ENCODE measurements at places on chromosomes 13 and 19.

DNA sequence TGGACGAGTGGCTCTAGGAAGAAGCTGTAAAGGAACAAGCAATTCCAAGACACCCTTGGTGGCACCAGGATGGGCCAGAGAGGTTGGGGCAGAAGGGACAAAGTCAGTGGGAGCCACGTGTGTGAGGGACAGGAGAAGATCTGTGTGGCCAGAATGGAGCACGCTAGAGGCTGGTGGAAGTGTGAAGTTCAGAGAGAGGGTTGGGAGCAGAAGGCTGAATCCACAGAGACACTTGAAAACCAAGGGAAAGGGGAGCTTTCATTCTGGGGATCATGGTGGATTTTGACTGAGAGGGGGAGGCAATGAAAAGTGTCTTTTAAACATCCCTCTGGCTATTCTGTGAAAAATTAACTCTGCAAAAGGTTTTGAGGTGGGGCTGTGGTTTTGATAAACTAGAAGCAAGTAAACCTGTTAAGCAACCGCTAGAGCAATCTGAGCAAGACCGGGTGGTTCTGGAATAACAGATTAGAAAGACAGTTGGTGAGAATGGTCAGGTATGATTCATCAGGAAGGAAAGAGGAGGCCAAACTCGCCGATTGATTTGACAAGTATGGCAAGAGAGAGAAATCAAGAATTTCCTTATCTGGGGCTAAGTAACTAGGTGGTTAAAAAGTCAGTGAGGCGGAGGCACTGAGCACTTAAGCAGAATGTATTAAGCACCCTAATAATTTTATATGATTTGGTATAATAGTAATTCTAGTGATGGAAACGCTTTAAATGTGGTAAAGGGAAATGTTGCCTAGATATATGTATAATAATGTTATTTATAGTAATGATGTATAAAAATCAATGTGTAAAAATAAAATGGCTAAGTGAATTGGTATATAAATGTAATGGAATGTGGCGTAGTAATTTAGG lies 140.0 kb downstream of the MYO16 start:
- peak; percentile 37 for DNase-seq

- DNase-seq: peak; percentile 45
Observed at GRCh38 chr19:50695251-50696093, 24.1 kb downstream of the SHANK1 start.

- DNase-seq: peak; percentile 43
Observed at GRCh38 chr13:111893607-111894443, 173.1 kb upstream of the SOX1 start.

DNA sequence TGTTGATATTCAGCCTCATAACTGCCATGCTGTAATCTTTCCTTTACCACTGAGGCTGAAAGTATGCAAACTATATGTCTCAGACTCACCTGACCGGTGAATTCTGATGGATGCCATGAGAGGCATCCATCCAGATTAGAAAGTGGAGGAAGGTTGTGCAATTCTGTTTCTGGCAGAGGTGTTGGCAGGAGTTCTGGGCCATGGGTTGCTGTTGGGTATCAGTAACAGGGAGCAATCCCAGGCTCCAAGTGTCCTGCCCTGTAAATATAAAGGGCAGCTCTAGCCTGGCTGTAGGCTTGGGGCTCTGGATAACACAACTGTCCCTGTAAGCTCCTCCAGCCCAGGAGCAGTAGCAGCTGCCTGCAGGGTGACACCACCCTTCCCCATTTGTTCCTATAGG lies 77.4 kb upstream of the ABCC4 start:
- DNase-seq: no peak

GRCh38 chr13:30884543-30884942 lies 21.5 kb upstream of the MEDAG start:
- DNase-seq: no peak

DNA sequence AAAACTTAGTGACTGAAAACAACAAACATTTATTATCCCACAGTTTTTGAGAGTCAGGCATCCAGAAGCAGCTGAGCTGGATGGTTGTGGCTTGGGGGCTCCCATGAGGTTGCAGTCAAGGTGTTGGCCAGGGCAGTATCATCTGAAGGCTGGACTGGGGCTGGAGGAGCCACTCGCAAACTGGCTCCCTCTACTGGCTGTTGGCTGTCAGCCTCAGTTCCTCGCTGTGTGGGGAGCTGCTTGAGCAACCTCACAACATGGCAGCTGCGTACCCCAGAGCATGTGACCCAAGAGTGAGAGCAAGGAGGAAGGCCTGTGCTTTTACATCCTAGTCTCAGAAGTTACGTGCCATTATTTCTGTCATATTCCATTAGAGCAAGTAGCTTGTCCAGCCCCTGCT lies 9.7 kb downstream of the YJU2 start:
- no peak for DNase-seq

DNA sequence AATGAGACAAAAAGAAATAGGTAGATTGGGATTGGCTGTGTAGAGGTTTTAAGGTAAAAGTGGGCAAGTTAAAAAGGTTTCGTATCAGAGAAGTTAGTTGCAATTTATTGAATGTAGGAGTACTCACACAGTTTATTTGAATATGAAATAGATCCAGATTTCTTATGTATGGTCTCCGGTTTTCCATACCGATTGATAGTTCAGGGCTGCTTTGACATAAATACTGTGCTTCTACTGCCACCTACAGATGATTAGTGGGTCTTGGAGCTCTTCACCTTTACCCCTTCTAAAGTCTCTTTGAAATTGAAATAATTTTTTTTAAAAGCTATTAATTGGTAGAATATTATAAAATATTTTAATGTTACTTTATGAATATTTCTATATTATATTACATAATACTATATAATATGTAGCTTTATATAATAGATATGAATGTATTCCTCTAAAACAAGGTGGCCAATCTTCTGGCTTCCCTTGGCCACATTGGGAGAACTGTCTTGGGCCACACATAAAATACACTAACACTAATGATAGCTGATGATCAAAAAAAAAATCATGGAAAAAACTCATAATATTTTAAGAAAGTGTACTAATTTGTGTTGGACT lies 7.7 kb upstream of the GPR18 start:
- peak; percentile 68 for DNase-seq

- DNase-seq: no peak
Observed at GRCh38 chr13:92656103-92656502, 570.5 kb upstream of the GPC6 start.

GRCh38 chr19:17775245-17775927 lies 19.6 kb upstream of the B3GNT3 start:
- no peak for DNase-seq

- DNase-seq: no peak
Observed at GRCh38 chr13:73532987-73533510, 474.2 kb downstream of the KLF5 start.

- DNase-seq: no peak
Observed at GRCh38 chr19:51472607-51473006, 5.7 kb upstream of the CEACAM18 start.

DNA sequence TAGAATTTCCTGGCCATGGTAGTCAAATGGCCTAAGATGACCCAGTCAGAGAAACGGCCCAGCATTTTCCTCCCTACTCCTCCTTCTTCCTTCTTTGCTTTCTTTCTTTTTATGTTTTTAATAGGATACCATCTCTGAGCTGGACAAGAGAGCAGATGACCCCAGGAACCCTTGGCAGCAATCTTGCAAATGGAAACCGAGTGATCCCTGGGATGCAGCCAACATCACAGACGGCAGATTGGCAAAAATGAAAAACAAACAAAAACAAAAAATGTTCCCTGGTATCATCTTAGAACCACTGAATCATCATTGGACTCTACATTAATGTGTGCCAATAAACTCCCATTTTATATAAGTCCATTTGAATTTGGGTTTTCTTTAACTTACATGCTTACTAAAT lies 424.4 kb downstream of the FGF14 start:
- no peak for DNase-seq

DNA sequence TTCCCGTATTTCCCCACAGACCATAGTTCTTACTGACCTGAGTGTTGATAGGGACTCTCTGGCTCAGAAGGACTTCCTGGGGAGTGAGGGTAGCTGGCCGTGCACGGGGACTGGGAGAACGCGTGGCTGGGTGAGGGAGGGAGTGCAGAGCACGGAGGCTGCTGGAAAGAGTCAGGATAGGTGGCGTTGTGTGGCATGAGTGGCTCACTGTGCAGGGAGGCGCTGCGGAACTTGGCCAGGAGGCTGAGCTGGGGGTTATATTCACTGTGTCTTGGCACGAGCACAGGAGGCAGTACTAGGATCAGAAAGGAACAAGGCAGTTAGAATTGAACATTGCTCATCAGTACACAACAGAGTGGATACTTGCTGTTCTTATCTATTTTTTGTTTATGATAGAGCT lies 47.4 kb downstream of the SMAD9 start:
- no peak for DNase-seq
